Omental fat pad (tissue), 4 donors: ENCODE measurements at places on chromosomes 13 and 19.

DNA sequence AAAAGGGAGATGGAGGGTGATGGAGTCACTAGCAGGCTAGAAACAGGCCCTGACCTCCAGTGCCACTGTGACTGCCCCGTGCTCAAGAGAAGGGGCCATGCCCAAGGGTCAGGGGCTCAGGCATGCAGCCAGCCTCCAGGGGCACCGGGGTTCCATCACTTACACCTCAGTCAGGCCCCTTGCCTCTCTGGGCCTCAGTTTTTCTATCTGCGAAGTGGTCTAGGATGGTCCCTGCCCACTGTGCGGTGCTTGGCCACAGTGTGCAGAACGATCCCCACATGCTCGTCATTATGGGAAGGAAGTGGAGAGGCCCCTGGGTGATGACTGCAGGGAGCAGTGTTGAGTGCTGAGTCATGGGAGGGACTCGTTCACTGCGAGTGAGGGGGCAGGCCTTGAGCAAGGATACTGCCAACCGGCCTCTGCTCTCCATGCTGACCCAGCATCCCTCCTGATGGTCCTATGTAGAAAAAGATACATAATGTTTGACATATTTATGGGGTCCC, 23.1 kb downstream of the TMED1 start:
- DNase-seq, result no peak

DNA sequence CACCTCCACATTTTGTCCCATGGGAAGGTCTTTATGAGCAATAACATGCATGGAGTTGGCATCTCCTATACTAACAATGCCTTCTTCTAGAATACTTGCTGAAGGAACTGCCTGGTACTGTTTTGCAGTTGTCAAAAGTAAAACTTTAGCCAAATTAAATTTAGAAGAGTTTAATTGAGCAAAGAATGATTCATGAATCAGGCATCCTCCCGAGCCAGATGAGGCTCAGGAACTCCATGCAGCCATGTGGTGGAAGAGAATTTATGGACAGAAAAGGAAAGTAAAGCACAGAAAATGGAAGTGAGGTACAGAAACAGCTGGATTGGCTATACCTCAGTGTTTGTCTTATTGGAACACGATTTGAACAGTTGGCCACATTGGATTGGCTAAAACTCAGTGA, 1081.9 kb downstream of the SLITRK1 start:
- no peak for DNase-seq

- no peak for DNase-seq
Observed at GRCh38 chr19:52896431-52897137, 851 bp downstream of the ZNF320 start.

- no peak for DNase-seq
Observed at GRCh38 chr13:94705081-94706030, 7.0 kb downstream of the SOX21 start.
